Left lobe of liver (tissue), 2 donors: ENCODE measurements at places on chromosomes 7 and 10. TPM values are rescaled to one million over a fixed set of nuclear protein-coding genes. Genes with fewer than 3 reads are reported as not detected.

Gene SLC16A9
- total RNA-seq, result 0.73 TPM

Gene SEC23IP
- total RNA-seq, result 24.0 TPM

Gene HOXA3
- total RNA-seq, result 0.30 TPM

Gene RBP3
- not detected for total RNA-seq

Gene OLAH
- total RNA-seq, result not detected

Gene TMEM140
- 32.4 TPM for total RNA-seq

Gene ZNF804B
- total RNA-seq, result not detected

Gene PIK3AP1
- 35.7 TPM for total RNA-seq

Gene TRIL
- 0.18 TPM for total RNA-seq

Gene SFRP5
- total RNA-seq, result 6.4 TPM

Gene NYAP1
- 0.38 TPM for total RNA-seq

Gene MIOS
- 14.4 TPM for total RNA-seq

Gene JCAD
- total RNA-seq, result 4.2 TPM

Gene KIAA1217
- total RNA-seq, result 26.7 TPM

Gene CHST12
- 8.2 TPM for total RNA-seq

Gene LIPN
- total RNA-seq, result not detected

Gene OR6V1
- not detected for total RNA-seq

Gene VGF
- total RNA-seq, result not detected

Gene EXOSC1
- 10.3 TPM for total RNA-seq

Gene GCK
- total RNA-seq, result 1.7 TPM

Gene CRPPA
- 2.2 TPM for total RNA-seq
